Suppressor macrophage treated with lipopolysaccharide for 1 hour (primary cell): ENCODE measurements at places on chromosomes 6 and 20.
A peak's percentile ranks its signal among the peaks of the same experiment; 100 is the strongest.

GRCh38 chr6:99110029-99110428 is 162.3 kb upstream of the FBXL4 start:
- no peak for DNase-seq

DNA sequence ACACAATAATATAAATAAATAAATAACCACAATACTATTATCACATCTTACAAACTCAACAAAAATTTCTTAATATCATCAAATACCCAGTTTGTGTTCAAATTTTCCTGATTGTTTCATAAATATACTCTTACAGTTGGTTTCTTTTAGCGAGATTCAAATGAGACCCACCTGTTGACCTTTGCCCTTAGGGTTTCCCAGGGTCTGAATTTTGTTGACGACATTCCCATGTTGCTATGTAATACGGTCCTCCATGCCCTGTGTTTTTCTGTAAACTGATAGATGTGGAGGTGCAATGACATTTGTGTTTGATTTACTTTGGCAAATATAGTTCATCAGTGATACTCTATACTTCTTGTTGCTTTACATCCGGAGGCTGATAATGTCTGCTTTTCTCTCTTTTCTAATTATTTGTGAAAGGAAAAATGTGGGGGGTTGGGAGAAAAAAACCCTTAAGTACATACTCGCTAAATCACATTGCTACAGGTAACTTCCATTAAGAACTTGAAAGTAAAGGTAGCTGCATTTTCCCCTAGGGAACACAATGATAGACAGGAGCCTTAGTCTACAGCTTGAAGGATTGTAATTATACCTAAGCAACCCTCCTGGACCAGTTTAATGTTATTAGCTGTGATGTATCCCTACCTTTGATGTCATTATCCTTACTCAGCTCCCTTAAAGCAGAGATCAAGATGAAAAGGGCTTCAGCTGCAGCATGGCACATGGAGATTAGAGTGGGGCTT is 6.6 kb downstream of the MOG start:
- no peak for DNase-seq

- DNase-seq, result peak; percentile 10
Observed at GRCh38 chr20:40251284-40251932, 437.6 kb downstream of the MAFB start.

DNA sequence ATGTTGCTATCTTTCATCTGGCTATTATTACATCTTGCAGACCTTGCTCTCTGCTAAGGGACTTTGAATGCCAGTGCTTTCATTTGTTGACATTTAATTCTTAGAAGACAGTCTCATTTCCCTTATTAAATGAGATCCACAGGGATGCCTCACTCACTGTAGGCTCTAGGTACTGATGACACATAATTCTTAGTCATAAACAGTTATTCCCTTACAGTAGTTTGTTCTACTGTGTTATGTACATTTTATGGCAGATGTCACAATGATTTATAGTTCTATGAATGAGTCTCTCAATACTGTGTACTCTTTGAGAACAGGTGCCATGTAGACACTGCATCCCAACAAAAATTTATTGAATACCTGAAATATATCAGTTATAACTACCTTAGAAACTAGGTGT is 70.3 kb downstream of the FAM83B start:
- no peak for DNase-seq

GRCh38 chr6:141990840-141991239 is 141.9 kb upstream of the GJE1 start:
- DNase-seq, result no peak

DNA sequence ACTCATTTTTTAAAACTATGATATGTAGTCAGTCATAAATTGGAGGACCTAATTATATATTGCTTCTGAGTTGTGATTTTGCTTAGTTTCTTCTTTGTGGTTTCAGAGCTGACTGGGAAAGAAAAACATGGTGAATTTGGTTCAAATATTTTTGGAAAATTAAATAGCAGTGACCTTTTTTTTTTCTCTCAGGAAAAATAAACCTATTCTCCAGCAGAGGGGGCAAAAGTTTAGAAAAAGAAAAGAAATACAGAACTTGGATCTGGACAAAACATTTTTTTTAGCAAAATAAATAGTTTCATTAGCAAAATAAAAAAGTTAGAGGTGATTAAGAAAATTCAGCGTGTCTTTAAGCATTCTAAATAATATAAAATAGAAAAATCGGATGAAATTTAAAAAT is 10.2 kb downstream of the COL10A1 start:
- DNase-seq, result no peak

DNA sequence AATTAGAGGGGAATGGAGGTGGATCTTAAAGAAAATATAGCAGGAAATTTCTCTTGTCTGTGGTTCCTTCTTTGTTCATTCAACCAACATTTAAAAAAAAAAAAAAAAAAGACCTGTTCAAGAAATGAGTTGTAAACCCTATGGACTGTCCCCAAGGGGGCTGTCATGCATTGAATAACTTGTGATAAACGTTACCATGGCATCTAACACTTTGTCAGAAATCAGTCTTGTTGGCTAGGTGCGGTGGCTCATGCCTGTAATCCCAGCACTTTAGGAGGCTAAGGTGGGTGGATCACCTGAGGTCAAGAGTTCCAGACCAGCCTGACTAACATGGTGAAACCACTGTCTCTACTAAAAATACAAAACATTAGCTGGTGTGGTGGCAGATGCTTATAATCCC is 381.7 kb downstream of the BCKDHB start:
- no peak for DNase-seq

- DNase-seq, result no peak
Observed at GRCh38 chr6:166393535-166393823, 10.7 kb upstream of the MPC1 start.

- no peak for DNase-seq
Observed at GRCh38 chr6:106446983-106447382, 86.5 kb downstream of the CRYBG1 start.
